ENCODE measurements at places on chromosomes 2 and 18.

DNA sequence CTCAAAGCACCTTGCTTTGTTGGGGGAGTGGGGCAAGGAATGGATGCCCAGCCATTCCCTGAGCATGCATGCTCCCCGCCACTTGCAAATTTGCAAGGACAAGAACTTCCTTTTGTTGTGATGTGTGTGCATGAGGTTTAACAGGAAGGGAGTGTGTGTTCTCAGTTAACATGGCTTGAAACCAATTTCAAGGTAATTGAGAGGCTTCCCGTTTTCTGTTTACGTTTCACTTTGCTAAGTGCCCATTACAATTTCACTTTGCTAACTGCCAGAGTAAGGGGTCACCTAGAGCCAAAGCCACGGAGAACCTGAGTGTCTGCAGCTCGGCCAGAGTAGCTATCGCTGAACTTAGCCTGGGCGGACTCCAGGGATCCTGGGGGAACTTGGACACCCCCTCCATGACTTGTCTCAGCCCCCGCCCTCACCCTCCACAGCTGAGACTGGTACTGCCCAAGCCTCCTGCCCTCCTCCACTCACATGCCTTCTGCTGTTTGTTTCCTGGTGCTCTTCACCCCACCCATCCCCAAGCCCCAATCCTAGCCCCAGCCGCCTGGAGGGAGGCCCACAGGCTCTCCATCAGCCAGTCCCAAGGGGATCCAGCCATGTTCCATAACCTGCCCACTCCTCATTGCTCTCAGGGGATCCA, 53.6 kb upstream of the LAPTM4A start:
- no peaks in the 10 kb centered on the region for H3K4me1 ChIP-seq
- H3K4me3 ChIP-seq, result no peak overlapping the region
- no peak overlapping the region for H3K27ac ChIP-seq
- no peaks in the 10 kb centered on the region for H3K27me3 ChIP-seq
- H3K36me3 ChIP-seq, result no peaks in the 10 kb centered on the region

DNA sequence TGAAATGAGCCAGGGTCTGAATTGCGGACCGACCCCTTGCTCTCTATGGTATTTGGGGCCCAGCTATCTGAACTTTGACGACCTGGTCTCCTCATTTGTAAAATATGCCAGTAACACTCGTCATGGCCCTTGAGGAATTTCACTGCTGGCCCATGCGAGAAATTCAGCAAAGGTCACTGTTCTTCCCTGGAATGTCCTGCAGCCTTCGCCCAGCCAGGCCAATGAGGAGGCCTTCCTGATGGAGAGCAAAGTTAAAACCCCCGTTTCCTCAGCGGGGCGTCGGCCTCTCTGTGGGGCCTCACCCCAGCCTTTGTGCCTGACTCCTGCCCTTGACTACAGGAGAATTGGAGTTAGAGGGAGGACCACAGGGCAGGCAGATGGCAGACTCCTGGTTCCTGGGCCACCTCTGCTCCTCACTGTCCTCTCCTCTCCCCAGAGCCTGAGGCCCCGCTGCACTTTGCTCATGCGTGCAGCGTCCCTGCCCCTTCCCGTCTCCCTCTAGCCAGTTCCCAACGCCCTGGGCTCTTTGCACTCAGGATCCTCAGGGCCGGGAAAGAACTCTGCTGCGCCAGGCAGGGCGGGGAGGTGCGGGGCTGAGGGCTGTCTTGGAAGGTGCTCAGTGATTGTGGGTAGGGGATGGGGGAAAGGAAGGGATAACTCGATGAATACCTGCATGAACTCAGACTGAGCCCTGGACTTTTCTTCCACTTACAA, 257.0 kb upstream of the RAB6C start:
- H3K27me3 ChIP-seq, result peaks cover 54% of the 10 kb centered on the region
- DNase-seq, result no peak
- H3K27ac ChIP-seq, result no peak overlapping the region
- no peaks in the 10 kb centered on the region for H3K36me3 ChIP-seq
- H3K4me3 ChIP-seq, result no peak overlapping the region

GRCh38 chr18:76997951-76998808, 134.4 kb downstream of the MBP start:
- no peak overlapping the region for H3K27ac ChIP-seq
- H3K4me1 ChIP-seq, result no peaks in the 10 kb centered on the region
- no peak for DNase-seq
- H3K36me3 ChIP-seq, result no peaks in the 10 kb centered on the region
- 0 out of 2 replicates have a peak, but pooled peaks cover 9% of the 10 kb centered on the region for H3K27me3 ChIP-seq

DNA sequence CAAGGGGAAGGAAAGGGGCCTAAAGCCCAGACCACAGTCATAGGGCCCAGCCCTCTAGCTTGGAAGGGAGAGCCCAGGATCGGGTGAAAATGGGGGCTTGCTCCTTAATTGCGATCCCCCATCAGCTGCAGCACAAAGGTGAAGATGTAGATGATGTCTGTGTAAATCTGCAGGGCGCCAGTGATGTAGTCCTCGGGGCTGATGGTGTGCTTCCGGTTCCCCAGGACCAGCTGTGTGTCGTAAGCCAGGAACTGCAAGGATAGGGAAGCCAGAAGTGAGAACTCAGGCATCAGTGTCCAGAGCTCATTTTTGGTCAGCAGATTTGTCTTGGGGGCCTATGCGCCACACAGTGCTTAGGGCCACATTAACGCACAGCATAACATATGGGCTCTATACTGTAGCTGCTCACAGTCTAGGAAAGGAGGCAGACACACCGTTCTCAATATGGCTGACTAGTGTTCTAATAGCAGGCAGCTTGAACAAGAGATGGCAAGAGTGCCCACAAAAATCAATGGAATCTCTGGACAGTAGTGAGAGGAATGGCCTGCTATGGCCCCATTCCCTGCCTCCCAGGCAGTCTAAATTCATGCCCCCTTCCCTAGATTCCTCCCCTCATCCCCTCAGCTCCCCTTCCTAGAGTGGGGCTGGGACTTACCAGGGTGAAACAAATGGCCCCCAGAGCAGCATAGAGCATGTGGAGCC, 5.2 kb downstream of the PNKD start:
- no peak overlapping the region for H3K27ac ChIP-seq
- no peak for DNase-seq
- H3K4me1 ChIP-seq, result peaks cover 13% of the 10 kb centered on the region
- peaks cover 36% of the 10 kb centered on the region for H3K36me3 ChIP-seq
- H3K27me3 ChIP-seq, result no peaks in the 10 kb centered on the region

DNA sequence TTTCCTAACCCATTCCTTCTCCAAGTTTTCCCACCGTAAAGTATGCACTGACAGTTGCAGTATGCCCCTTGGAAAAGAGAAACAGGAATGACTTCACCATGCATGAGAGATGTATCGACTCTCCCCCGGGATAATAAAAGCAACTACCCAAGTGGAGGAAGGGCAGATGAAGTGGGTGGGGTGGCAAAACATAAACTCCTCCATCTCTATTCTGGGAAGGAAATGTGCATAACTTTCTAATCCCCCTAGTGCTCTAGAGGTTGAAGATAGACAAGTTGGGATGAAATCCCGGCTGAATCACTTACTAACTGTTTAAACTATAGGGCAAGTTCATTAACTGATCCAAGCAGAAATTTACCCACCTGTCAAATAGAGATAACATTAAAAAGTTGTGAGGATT, 89.2 kb downstream of the PIGN start:
- H3K27ac ChIP-seq, result no peak overlapping the region
- H3K36me3 ChIP-seq, result 0 out of 2 replicates have a peak, but pooled peaks cover 3% of the 10 kb centered on the region
- no peak overlapping the region for H3K4me3 ChIP-seq
- H3K4me1 ChIP-seq, result no peaks in the 10 kb centered on the region
- DNase-seq, result no peak
- no peaks in the 10 kb centered on the region for H3K27me3 ChIP-seq

GRCh38 chr18:23814991-23815614, 125.8 kb downstream of the LAMA3 start:
- H3K4me3 ChIP-seq, result no peak overlapping the region
- no peak overlapping the region for H3K27ac ChIP-seq
- H3K36me3 ChIP-seq, result no peaks in the 10 kb centered on the region
- DNase-seq, result no peak
- H3K27me3 ChIP-seq, result no peaks in the 10 kb centered on the region

- no peaks in the 10 kb centered on the region for H3K4me1 ChIP-seq
- no peak overlapping the region for H3K4me3 ChIP-seq
- H3K27me3 ChIP-seq, result peaks cover 9% of the 10 kb centered on the region
- DNase-seq, result no peak
Observed at GRCh38 chr2:132951008-132951714, 281.2 kb upstream of the LYPD1 start.
